Activated CD8-positive, alpha-beta T cell treated with anti-CD3 and anti-CD28 coated beads for 36 hours (primary cell): ENCODE measurements at places on chromosomes 7 and 10. TPM values are rescaled to one million over a fixed set of nuclear protein-coding genes. Genes with fewer than 3 reads are reported as not detected.

GRCh38 chr10:12158111-12158510, 28.6 kb downstream of the SEC61A2 start:
- H3K27me3 ChIP-seq: no peaks in the 10 kb centered on the region
- no peaks in the 10 kb centered on the region for H3K4me1 ChIP-seq
- H3K4me3 ChIP-seq: no peak overlapping the region
- no peak overlapping the region for H3K27ac ChIP-seq
- peaks cover 22% of the 10 kb centered on the region for H3K36me3 ChIP-seq

DNA sequence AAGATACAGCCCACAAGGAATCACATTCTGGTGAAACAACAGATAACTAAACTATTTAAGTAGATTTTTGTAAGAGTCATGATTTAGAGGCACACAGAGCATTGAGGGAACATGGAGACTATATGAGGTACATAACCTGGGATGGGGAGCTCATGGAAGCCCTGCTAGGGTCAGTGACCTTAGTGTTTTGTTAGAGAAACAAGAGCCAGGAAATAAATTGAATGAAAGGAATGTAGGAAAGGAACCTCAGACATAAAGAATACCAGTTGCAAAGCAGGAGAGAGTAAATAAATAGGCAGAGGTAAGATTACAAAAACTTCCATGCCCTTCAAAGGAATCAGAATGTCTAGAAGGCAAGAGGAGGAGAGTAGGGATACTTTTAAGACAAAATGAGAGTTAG, 1076.9 kb downstream of the CNTNAP2 start:
- H3K4me3 ChIP-seq: no peak overlapping the region
- no peak overlapping the region for H3K27ac ChIP-seq
- DNase-seq: no peak
- H3K27me3 ChIP-seq: no peaks in the 10 kb centered on the region

DNA sequence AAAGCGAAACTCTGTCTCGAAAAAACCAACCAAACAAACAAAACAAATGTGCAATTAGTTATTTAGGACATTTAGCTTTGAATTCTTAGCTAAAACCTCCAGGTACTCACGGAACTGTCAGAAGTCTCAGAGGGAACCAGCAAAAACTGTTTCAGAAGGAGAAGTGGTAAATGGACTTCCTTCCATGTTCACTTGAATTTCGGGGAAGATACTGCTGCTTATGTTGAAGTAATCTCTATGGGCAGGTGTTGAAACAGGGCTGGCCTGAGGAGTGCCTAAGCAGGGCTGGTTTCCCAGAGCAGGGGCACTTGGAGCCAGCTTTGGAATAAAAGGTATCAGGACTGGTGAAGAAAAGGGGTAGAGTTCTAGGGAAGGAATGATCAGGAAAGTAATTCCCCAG, 2.4 kb upstream of the EXOC6 start:
- H3K4me1 ChIP-seq: peaks cover 36% of the 10 kb centered on the region
- DNase-seq: no peak
- no peak overlapping the region for H3K27ac ChIP-seq
- H3K4me3 ChIP-seq: no peak overlapping the region
- H3K27me3 ChIP-seq: no peaks in the 10 kb centered on the region
- no peaks in the 10 kb centered on the region for H3K36me3 ChIP-seq

GRCh38 chr7:131504157-131504899, 52.1 kb downstream of the PODXL start:
- no peak overlapping the region for H3K27ac ChIP-seq
- H3K27me3 ChIP-seq: peaks cover 4% of the 10 kb centered on the region
- peaks cover 44% of the 10 kb centered on the region for H3K4me1 ChIP-seq
- no peak overlapping the region for H3K4me3 ChIP-seq

GRCh38 chr10:50832171-50832751, 53.2 kb downstream of the A1CF start:
- no peak overlapping the region for H3K27ac ChIP-seq
- DNase-seq: no peak
- H3K36me3 ChIP-seq: no peaks in the 10 kb centered on the region
- H3K4me3 ChIP-seq: no peak overlapping the region

DNA sequence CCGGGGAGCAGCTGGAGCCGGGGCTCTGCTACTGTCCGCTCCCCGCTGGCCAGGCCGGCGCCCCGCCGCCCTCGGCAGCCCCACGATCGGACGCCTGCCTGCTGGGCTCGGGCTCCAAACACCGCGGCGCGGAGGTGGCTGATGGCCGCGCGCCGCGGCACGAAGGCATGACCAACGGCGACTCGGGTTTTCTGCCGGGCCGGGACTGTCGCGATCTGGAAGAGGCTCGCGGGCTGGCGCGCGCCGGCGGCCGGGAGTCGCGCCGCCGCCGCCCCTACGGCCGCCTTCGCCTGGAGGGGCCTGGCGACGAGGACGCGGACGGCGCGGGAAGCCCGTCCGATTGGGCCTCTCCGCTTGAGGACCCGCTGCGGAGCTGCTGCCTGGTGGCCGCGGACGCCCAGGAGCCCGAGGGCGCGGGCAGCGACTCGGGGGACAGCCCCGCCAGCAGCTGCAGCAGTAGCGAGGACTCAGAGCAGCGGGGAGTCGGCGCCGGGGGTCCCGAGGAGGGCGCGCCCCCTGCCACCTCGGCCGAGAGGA, 570 bp downstream of the TBC1D12 start:
- peaks cover 5% of the 10 kb centered on the region for H3K4me1 ChIP-seq
- peak; percentile 4 for DNase-seq
- peaks cover 45% of the 10 kb centered on the region for H3K27me3 ChIP-seq

DNA sequence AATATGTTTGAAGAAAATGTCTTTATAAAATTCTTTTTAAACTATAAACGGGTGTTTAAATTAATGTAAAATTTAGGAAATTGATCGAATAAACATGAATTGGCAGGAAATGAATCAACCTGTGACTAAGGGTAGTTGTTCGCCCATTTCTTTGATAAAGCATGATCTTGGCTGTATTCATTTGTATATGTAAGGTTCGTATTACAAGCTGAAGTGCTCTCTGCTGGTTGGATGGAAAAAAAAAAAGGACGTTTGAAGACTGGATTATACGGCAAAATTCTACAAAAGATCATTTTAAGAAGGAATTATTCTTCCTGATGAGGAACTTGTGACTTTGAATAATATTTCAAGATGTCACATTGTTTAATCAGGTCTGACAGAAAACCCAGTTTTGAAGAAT, 185.4 kb upstream of the ANK3 start:
- no peak overlapping the region for H3K4me3 ChIP-seq
- no peak for DNase-seq
- H3K36me3 ChIP-seq: peaks cover 3% of the 10 kb centered on the region
- no peak overlapping the region for H3K27ac ChIP-seq

DNA sequence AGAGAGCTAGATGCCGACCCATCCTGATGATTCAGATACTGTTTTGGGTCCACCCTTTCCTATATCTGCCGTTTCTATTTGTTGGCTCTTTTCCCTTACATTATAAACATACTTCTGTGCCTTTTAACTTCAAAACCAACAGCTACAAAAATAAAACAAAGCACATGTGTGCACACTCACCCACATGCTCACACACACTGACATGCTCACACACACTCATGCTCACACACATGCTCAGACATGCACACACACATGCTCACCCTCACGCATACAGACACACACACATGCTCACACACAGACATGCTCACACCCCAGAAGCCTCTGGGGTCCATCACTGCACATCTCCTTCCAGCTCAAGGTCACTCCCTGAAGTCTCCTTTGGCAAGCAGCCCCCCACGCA, 88.1 kb downstream of the TCERG1L start:
- H3K4me3 ChIP-seq: no peak overlapping the region
- H3K36me3 ChIP-seq: no peaks in the 10 kb centered on the region
- H3K27me3 ChIP-seq: no peaks in the 10 kb centered on the region

DNA sequence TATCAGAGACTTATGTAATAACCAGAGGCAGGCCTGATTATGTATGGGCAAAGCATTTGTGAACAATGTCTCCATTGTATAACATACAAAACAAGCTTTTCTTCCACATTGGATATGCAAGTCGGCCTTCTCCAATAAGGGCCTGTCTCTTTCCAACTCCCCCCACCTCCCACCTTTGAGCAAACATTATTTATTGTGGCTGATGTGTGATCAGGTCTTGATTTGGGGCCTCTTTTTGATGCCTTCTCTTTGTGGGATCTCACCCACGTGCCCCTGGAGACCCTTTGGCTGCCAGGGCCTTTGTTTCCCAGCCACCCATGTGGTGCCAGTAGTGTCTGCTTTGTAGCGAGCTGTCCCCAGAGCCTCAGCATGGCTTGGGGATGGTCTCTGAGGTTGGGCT, 53.0 kb downstream of the TCF7L2 start:
- no peaks in the 10 kb centered on the region for H3K36me3 ChIP-seq
- no peak overlapping the region for H3K4me3 ChIP-seq
- peaks cover 21% of the 10 kb centered on the region for H3K4me1 ChIP-seq
- H3K27ac ChIP-seq: no peak overlapping the region

DNA sequence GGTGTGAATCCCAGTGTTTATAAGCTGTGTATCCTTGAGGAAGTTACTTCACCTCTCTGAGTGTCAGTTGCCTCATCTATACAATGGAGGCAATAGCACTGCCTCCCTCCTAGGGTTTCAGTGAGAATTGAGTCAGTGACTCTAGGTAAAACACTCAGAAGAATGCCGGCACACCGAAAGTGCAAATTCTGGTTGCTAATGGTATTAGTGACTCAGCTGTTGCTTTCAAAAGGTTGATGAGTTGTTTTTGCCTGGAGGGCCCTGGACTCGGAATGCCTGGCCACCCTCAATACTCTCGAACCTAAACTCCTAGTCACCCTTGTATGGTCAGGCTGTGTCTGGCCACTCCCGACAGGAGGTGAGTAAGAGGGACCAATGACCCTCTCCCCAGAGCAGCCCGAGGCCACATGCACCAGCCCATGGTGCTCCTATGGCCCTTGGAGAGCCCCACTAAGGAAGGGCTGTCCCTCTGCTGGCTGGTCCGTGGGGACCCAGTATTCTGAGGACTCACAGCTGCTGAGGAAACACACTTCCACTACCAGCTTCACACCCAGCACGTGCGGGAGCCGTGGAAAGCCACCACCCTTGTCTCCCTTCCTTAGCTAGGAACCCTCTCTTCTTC, 60.2 kb downstream of the CALML3 start:
- DNase-seq: no peak
- H3K36me3 ChIP-seq: no peaks in the 10 kb centered on the region
- H3K4me3 ChIP-seq: no peak overlapping the region
- H3K4me1 ChIP-seq: no peaks in the 10 kb centered on the region
- H3K27ac ChIP-seq: no peak overlapping the region

DNA sequence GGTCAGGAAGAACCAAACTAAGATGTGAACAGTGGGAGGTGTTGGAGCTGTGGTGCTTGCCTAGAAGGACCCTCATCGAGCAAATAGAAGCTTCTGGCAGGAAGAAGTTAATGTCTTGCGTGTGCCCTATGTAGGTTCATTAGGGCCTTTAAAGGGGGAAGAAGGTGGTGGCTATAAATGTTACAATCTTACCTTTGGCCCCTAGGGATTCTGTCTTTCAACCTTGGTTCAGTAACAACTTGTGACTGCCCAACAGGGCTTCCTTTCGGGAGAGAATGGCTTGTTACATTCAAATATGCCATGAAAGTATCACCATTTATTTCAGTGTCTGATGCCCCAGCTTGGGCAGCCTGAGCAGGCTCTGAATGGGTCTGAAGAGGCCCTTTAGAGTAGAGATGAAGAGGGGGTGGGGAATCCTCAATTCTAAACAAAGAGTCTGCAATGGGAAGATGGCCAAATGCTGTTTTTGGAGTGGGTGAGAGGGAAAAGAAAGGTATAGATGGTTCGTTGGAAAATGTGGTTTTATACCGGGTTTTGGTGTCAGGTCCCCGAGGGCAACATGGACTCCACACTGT, 108.0 kb downstream of the TCF7L2 start:
- H3K27me3 ChIP-seq: peaks cover 3% of the 10 kb centered on the region
- no peak for DNase-seq
- no peaks in the 10 kb centered on the region for H3K4me1 ChIP-seq
- H3K36me3 ChIP-seq: no peaks in the 10 kb centered on the region

RBP3 gene
- total RNA-seq: not detected

WDR37 gene
- total RNA-seq: 17.9 TPM

GPR146 gene
- total RNA-seq: 5.6 TPM

SMKR1 gene
- 3.6 TPM for total RNA-seq

KCND2 gene
- total RNA-seq: not detected

HIP1 gene
- 5.2 TPM for total RNA-seq
